Natural killer cell treated with Interleukin-12 subunit alpha and Interleukin-12 subunit beta and Interleukin-15 and Interleukin-18, amount 100 ng/mL, for 72 hours (primary cell): ENCODE measurements at places on chromosomes 7 and 10. TPM values are rescaled to one million over a fixed set of nuclear protein-coding genes. Genes with fewer than 3 reads are reported as not detected.
A peak's percentile ranks its signal among the peaks of the same experiment; 100 is the strongest.

DYDC2 gene
- not detected for total RNA-seq

NANOS1 gene
- 1.8 TPM for total RNA-seq

ZSCAN21 gene
- 11.0 TPM for total RNA-seq

JAZF1 gene
- total RNA-seq, result 12.6 TPM

PMPCB gene
- total RNA-seq, result 62.9 TPM

CCDC3 gene
- total RNA-seq, result 0.45 TPM

PRSS37 gene
- not detected for total RNA-seq

GRCh38 chr10:100723770-100724530 lies 21.4 kb upstream of the PAX2 start:
- no peak for DNase-seq

DNA sequence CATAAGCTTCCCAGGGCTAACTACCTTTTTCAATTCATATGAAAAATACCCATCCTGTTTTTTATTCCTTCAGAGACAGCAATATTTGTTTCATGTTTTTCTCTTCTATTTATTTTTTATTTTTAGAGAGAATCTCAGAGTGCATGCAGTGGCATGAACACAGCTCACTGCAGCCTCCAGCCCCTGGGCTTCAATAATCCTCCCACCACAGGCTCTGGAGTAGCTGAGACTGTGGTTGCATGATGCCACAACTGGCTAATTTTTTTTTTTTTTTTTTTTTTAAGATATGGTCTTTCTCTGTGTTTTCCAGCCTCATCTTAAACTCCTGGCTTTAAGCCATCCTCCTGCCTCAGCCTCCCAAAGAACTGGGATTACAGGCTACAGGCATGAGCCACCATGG lies 296.7 kb upstream of the AKR1E2 start:
- DNase-seq, result no peak

GRCh38 chr10:93579089-93579488 lies 12.6 kb downstream of the FFAR4 start:
- DNase-seq, result no peak

GRCh38 chr7:33536398-33537103 lies 368.8 kb upstream of the BMPER start:
- DNase-seq, result no peak

DNA sequence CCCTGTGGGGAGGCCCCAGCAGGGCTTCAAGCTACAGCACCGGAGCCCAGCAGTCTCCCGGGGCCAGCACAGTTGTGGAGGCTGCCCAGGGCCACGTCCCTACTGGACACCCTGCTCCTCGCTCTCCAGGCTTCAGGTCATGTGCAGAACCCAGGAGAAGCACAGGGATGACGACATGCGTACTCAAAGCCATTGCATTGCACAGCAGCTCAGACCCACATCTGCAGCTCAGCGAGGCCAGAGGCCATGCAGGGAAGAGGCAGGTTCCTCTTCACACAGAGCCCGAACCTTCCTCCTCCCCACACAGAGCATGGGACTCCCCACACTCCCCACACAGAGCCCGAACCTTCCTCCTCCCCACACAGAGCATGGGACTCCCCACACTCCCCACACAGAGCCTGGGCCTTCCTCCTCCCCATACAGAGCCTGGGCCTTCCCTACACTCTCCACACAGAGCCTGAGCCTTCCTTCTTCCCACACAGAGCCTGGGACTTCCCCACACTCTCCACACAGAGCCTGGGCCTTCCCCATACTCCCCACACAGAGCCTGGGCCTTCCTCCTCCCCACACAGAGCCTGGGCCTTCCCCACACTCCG lies 12.3 kb downstream of the CFAP46 start:
- DNase-seq, result peak; percentile 60
